Right ventricle myocardium inferior (tissue), 1 donor: ENCODE measurements at places on chromosomes 6 and 20.

GRCh38 chr6:147507162-147508041 is 1.1 kb upstream of the SAMD5 start:
- DNase-seq, result no peak

GRCh38 chr6:145699462-145699861 is 35.9 kb downstream of the EPM2A start:
- DNase-seq, result no peak

DNA sequence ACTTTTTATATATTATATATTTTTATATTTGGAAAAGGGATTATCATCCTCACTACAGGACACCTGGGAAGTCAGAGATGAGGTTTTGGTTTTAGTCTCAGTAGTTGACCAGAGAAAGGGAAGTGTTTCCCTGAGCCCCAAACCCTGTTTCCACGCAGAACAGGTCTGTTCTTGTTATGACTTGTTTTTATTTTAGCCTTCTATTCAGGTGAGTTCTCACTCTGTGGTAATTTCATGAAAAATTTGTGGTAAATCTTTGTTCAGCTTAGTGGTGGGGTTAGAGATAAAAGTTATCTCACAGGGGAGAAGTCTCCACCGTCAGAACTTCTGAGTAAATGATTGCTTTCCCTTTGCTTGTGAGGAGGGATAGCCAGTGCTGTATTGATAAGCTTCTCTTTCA is 224.9 kb downstream of the FARS2 start:
- no peak for DNase-seq

GRCh38 chr6:36547646-36548400 is 544 bp upstream of the STK38 start:
- DNase-seq, result no peak

- DNase-seq, result no peak
These were observed 241.4 kb downstream of the IBTK start for GRCh38 chr6:82006027-82006738.

- no peak for DNase-seq
These were observed 68.8 kb upstream of the ZNFX1 start for GRCh38 chr20:49346682-49347081.

DNA sequence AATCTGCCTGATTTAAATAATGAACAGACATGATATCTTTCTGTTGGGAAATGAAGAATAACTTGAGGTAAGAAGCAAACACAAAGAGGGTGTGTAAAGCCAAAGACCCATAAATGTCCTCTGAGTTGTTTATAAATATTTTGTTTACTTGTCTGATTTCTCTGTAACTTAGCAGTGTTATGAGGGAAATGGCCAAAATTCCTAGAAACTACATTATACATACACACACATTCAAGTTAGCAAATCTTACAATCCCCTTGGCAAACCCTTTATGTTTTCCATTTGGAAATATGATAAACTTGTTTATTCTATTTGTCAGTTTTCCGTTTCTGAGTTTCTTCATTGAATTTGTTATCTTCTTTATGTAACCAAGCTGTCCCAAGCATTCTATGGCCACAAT is 81.4 kb upstream of the TCF21 start:
- no peak for DNase-seq

- no peak for DNase-seq
These were observed 25.4 kb upstream of the FOXF2 start for GRCh38 chr6:1363729-1364572.

DNA sequence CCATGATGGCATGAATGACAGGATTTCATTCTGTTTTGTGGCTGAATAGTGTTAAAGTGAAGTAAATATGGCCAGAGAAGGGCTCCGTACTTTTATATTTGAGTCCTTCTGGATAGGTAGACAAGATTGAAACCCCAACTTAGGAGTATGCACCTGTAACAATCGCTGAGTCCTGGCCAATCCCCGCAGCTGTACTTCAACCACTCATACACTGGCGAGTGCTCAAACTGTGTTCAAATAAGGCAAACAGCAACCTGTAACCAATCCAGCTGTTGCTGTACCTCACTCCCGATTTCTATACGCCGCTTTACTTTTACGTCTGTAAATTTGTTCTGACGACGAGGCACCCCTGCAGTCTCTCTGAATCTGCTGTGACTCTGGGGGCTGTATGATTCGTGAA is 6.7 kb downstream of the TTLL2 start:
- no peak for DNase-seq

- DNase-seq, result no peak
These were observed 281.9 kb downstream of the EPM2A start for GRCh38 chr6:145453376-145453775.

- DNase-seq, result no peak
These were observed 63.3 kb downstream of the FAM50B start for GRCh38 chr6:3912361-3913076.

GRCh38 chr20:15011631-15012030 is 674.2 kb upstream of the FLRT3 start:
- no peak for DNase-seq

GRCh38 chr20:5535125-5535756 is 215.0 kb upstream of the SHLD1 start:
- DNase-seq, result no peak

DNA sequence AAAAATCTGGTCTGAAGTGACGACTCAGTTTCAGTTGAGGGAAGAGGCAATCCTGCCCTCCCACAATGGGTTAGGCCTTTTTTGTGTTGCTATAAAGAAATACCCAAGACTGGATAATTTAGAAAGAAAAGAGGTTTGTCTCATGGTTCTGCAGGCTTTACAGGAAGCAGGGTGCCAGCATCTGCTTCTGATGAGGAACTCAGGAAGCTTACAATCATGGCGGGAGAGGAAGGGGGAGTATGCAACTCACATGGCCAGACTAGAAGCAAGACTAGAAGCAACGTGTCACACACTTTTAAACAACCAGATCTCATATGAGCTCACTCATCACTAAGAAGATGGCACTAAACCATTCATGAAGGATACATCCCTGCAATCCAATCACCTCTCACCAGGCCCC is 529.3 kb downstream of the KIF16B start:
- DNase-seq, result no peak

GRCh38 chr6:1435806-1436205 is 46.4 kb downstream of the FOXF2 start:
- no peak for DNase-seq

GRCh38 chr20:15362849-15363248 is 1025.4 kb upstream of the FLRT3 start:
- no peak for DNase-seq

DNA sequence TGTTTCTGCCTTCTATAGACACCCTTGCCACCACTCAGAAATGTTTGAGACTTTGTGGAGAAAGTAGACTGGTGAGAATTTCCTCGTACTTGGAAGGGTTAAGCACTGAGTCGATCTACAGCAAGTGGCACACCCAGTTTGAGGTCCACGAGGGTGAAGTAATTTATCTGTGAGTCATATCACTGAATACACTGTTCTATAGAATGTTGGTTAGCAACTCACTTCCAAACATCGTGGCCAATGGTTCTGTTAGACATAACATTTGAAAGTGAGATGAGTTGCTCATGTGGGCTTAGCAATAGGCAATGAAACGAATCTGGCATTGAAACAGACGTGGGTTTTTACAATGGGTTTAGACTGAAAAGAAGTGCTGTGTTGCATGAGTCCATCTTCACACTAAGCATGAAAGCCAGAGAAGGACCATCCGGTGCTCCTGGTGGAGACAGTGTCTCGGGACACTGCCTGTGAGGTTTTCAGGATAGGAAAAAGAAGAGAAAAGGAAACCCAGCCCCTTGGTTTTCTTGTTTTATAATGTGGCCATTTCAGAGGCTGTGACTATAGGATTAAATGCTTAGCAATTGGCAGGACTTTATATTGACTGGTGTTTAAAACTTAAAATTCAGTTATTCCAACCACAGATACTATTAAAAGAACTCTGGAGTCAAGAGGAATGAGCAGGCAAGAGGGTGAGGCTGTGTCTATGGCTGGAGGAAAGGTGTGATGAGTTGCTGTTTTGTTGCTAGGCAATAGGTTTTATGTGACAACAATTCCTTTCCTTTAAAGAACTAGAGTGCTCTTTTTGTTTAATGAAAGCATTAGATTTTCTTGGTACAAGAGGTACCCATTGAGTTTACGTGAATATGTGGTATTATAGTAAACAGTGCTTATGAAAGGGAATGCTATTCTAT is 31.0 kb upstream of the EZR start:
- DNase-seq, result no peak

DNA sequence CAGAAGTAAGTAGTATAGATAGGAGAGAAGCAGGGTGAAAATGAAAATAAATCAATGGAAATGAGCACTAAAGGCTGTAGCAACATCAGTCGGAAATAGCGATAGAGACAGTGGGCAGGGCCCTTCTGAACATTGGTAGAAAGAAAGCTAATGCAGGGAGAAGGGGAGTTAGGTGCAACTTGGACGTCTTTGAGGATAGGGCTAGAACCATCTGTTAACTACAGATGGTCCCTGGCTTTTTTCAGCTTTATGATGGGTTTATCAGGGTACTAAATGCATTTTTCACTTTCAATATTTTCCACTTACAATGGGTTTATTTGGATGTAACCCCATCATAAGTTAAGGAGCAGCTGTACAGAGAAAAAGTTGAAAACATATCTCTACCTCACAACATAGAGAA is 72.8 kb upstream of the CNR1 start:
- DNase-seq, result no peak

- DNase-seq, result no peak
These were observed 332.5 kb upstream of the CITED2 start for GRCh38 chr6:139706912-139707311.

DNA sequence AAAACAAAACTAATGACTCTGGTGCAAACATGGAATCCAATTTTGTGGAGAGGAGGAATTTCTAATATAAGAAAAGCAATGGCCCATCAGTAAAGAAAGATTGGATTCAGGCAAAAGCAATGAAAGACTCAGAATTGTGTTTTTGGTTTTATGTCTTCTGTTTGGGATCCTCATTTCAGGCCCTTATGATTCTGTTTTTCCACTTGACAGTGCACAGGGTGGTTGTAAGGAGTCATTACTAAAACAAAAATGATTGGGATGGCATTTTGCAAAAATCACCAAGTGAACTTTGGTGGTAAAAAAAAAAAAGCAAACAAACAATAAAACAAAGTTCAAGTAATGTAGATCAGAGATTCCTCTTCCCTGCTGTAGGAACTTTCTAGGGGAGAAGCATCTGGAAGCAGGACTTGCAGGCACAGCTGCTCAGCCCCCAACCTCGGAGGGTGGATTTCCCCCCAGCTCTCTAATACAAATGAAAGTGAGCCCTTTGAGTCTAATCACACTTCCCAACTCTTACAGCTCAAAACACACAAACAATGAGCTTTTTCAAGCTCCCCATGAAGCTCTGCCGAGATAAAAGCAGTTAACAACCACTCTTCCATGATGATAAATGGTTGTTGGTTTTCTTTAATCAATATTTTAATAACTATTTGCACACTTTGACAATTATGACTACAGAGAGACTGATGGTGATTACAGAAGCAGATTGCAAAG is 177.7 kb downstream of the ZDHHC14 start:
- DNase-seq, result no peak

DNA sequence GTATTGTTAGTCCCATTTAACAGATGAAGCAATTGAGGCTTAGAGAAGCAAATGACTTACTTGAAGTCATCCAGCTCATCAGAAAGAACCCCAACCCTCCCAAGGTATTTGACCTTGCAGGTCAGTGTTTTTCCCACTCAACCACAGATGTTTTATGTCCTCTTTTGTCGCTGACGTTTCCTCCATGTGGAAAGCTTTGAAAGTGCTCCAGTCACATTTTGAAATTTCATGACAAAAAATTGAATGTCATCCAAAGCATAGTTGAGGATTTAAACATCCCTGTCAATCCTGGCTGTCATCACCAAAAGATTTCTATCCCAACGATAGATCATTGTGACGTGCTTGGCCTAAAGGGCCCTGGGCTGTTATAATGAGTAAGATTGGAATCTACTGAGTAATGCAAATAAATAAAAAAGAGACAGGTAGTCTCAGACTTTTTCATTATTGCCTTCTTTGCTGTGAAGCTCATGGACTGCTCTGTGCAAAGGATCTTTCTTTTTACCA is 102.7 kb downstream of the TSHZ2 start:
- DNase-seq, result no peak

DNA sequence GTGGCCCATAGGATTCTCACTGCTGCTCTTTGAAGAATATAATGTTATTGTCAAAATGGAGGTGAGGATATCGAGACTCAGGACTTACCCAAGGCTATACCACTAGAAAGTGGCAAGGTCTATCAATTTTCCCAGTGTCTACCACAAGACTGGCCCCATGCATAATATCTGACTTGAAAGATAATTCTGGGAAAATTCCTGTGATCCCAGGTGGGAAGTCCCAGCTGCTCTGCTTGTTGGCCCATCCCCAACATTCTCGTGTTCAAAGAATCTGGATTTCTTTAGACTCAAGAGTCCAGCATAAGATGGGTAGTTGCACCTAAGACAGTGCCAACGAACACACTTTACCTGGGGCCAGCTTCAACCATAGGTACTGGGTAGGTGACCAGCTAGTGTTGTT is 120.7 kb upstream of the DTNBP1 start:
- DNase-seq, result no peak

DNA sequence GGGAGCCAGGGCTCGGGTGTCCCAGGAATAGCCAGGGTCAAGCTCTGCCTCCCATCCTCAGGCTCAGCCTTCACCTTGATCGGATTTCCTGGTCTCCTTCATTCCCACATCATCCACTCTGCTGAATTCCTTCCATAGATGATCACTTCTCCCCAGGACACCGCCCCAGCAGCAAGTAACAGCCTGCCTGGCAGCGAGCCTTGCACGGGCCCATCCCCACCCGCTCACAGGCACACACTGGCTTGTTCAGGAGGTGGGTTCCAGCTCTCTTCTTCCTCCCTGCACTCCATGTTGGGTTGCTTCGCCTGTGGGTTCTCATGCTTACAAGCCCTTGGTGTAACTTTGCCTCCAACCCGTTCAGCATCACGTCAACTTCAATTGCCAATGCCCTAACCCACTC is 113.0 kb upstream of the IYD start:
- DNase-seq, result no peak

- DNase-seq, result no peak
These were observed 56.9 kb downstream of the PDE10A start for GRCh38 chr6:165605901-165606739.

DNA sequence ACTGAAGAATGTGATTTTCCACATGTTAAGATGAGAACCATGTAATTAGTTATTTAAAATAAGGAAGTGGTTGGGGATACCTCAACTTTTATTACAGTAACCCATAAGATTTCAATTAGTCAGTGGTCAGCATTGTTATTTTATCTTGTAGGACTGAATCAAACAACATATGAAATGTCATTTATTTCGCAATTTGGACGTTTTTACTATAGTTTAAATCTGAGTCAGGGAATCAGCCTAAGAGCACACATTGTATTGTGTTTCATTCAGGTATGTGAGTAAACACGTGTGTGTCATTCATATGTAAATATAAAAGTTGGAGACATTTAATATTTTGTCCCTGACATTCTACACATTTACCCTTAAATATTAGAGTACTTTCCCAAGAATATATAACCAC is 1418.7 kb downstream of the GRIK2 start:
- no peak for DNase-seq

DNA sequence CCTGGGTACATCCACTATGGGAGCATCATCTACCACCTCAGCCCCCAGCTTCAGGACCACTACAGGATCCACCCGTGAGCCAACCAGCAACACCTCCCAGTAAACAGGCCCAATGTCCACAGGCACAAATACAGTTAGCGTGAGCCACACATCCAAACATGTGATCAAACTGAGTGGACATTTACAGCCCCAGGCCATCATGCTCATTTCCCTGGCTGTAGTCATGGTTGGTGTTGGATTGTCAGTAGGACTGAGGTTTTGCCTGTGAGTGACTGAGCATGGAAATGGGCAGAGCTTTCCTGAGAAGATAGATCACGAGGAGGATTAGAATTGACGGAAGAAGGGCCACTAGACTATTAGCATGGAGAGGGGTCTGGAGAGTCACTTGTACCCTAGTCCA is 10.7 kb upstream of the MUC21 start:
- DNase-seq, result no peak
